ENCODE measurements at places on chromosomes 16 and 17.

- no peak for DNase-seq
Measured at GRCh38 chr16:49150341-49150740, 131.3 kb downstream of the CBLN1 start.

DNA sequence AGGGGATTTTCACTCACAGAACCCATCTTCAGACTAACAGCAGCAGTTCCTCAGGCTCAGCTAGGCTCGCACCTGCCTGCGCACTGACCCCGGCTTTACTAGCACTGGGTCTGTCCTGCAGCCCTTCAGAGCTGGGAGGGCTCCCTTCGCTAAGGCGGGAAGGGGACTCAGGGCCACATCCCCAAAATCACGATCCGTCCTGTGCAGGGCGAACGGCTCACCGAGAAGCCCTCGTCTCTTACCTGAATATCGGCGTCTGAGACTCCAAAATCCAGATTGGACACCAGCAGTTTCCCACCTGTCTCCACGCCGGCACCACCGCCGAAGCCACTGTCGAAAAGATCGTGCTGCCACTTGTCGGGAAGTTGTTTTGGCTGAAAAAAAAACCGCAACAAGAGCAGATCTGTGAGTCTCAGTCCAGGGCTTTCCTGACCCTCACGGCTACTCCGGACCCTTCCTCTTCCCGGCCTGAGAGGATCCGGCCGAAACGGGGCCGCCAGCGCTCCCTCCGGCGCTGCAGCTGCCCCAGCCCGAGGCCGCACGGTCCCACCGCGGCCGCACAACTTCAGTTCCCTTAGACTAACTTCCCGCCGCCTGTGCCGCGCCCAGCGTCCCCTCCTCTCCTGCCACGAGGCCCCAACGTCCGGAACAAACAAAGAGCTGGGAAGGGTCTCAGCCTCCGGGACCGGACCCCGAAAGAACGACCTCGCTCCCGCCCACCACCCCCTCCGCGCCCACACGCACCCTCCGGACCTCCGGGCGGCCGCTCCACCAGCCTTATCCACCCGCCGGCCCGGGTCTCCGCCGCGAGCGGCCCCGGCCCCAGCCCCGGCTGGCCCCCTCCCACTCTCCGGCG is 711 bp downstream of the ALYREF start:
- DNase-seq: peak; percentile 37

- DNase-seq: no peak
Measured at GRCh38 chr17:35889818-35890773, 9.9 kb upstream of the CCL5 start.

DNA sequence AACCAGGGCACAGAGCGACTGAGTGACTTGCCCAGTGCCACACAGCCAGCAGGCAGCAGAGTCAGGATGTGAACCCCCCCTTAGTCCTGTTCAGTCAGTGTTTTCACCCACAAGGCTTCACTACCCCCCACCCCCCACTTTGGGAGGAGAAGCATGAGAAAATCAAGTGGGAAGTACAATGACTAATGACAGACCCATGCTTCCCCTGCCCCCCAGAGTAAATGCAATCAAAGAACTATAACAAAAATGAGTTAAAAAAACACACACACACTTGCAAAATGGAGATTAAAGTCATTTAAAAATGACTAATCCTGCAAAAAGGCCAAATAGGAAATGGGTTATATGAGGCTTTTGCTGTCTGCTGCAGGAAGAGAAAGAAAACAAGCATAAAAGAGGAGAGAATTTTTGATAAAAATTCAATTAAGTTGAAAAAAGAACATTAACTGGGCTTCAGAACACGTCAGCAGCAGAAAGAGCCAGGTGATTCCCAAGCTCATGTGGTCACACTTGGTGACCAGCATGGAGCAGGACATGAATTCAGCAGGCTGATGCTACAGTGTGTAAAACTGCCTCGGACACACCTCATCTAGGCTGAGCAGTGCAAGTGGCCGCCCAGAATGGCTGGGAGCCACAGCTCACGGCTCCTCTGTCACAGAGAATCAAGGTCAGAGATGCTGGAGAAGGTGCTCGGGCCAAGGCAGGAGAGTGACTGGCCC is 212.3 kb downstream of the ZNF423 start:
- no peak for DNase-seq

- DNase-seq: no peak
Measured at GRCh38 chr16:1325673-1326371, 7.6 kb upstream of the BAIAP3 start.

- peak; percentile 45 for DNase-seq
Measured at GRCh38 chr16:3112058-3112880, at the start of gene ZNF205. Gene ZNF205 (plus strand): TSS chr16:3112586. CDS start chr16:3113431, 845 bp downstream.

GRCh38 chr16:22214889-22215288 is 8.8 kb downstream of the EEF2K start:
- peak; percentile 76 for DNase-seq

Measured in hematopoietic multipotent progenitor cell treated with erythropoietin and hydrocortisone succinate and interleukin-3 and kit ligand, for 8 days (in vitro differentiated cells).